Activated naive CD4-positive, alpha-beta T cell (primary cell): ENCODE measurements at places on chromosomes 6 and 20.

- DNase-seq = no peak
Measured at GRCh38 chr20:23200413-23200812, 114.3 kb upstream of the CD93 start.

DNA sequence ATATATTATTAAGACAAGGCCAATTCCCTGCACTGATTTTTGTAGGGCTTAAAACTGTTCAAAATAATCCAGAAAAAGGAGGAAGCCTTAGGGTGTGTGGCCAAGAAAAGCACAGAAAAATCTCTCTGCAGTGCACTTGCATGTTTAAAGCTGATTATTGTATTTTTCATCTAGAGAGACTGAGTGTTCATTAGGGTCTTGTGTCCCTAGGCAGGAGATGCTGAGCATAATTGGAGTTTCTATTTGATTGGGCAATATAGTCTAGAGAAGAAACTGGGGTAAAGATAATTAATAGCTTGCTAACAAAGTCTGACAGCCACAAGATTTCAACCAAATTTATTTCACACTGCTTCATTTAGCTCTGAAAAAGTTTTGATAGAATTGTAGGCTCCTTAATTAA is 2.4 kb downstream of the FLRT3 start:
- no peak for DNase-seq

- DNase-seq = no peak
Measured at GRCh38 chr6:44932651-44933091, 395.5 kb upstream of the RUNX2 start.

DNA sequence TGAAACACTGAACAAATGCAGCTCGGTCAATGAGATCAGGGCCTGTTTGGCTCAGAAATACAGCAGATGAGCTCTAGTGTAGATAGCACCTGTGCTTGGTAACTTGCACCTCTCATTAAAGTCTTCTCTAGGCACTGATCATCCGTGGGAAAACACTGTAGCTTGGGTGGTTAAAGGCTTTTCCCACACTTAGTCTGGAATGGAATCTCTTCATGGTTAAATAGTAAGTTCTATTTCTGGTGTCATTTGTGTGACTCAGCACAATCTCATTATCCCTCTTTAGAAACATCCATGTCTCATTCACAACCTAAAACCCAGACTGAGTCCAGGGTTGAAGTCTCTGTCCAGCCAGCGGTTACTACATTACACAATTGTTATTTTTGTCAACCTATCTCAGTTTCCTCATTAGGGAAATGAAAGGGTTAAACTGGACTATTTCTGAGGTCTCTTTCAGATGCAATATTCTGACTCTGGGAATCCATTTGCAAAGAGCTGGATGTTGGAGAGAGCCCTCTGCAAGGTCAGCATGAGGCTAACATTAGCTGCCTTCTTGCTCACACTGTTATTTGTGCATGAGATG is 125.0 kb downstream of the ZDHHC14 start:
- DNase-seq = no peak

DNA sequence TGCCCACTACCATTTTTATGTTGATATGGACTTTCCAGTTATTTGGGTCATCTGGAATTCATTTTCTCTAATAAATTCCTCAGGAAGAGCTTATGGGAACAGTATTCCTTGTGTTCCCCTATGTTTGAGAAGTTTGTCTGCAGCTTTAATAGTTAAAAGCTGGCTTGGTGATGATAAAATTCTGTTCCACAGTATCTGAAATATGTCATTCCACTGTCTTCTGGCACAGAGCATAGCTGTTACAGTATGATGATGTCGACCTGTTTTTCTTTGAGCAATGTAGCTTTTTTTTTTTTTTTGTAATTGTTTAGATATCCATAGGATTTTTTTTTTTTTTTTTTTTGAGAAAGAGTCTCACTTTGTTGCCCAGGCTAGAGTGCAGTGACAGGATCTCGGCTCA is 43.2 kb downstream of the NCOA3 start:
- no peak for DNase-seq

DNA sequence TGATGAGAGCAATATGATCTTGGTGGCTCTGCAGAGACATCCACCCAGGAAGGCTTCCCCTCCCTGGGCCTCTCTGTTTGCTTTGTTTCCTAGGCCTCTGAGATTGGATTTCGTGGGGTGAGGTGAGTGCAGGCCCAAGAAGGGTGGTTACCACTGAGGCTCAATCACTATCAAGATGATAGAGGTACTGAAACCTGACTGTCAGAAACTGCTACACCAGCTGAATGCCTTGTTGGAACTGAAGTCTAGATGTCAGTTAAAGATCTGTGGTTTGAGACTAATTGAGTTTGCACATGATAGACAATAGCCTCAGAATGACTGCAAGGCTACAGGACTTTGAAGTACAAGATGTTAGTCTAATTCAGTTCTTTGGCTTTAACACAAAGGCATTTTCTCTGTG is 15.2 kb downstream of the VNN1 start:
- DNase-seq = no peak

DNA sequence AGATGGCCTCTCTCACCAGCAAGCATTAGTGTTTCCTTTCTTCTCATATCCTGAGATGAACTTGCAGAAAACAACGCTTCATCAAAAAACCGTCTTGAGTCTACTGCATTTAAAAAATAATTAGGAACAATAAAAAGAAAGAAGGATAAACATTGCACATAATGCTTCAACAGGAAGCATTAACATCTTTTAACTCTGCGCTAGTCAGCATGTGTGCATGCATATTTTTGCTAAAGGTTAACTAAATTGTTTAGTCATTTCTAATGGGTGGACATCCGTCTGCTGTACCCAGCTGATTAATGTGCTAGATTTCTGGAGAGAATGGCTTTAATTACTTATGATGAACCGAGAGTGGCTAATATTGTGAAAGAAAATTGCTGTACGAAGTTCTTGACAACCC is 349.3 kb downstream of the SOX4 start:
- DNase-seq = no peak

DNA sequence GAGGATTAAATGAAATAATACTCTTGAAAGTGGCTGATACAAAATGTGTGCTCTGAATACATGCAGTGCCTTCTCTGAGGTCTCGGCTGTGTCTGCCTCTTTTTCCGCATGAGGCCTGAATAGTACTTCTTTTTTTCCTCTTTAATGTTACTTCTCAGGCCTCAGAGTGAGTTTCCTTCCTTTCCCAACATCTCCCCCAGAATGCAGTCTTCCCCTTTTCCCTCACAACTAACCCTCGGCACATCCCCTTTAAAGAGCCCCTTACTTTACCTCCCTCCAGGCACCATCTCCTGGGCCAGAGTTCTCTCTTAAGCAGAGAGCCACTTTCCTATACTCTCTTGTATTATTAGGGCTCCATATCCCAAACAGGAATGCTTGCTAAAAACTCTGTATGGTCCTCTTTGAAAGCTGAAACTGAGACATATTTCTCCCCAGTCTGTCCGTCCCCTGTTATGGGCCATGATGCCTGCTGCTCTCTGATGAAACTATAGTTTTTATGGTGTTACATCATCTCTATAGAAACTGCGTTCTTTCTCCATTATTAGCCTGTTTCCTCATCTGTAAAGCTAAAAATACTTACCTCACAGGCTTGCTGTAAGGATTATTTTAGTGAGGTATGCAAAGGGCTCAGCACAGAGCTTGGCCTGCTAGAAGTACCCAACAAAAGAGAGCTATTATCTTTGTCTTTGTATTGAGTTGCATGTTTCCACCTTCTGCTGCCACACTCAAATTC is 2.3 kb downstream of the PLAGL2 start:
- DNase-seq = no peak

DNA sequence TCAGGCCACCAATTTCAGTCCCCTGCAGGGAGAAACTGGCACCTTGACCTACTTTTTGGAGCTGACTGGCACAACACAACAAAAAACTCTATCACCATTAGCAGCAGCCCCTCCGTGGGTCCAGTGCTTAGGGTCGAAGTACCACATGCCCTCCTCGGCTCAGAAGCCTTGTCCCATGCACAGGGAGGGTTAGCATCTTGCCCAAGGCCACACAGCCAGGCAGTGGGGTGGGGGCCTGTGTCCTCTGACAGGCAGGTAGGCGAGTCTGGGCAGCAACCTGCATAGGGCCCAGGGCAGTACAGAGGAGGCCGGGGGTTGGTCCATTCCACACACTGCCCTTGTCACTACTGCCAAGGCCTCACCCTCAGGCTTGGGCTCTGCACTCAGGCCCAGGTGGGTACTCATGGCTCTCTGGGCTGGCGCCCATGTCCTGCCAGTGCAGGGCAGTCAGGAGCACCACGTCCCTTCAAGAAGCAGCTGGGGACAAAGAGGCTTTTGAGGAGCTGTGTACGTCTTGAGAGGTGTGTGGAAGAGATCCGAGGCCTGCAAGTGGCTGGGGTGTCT is 53.6 kb downstream of the PYGB start:
- no peak for DNase-seq

DNA sequence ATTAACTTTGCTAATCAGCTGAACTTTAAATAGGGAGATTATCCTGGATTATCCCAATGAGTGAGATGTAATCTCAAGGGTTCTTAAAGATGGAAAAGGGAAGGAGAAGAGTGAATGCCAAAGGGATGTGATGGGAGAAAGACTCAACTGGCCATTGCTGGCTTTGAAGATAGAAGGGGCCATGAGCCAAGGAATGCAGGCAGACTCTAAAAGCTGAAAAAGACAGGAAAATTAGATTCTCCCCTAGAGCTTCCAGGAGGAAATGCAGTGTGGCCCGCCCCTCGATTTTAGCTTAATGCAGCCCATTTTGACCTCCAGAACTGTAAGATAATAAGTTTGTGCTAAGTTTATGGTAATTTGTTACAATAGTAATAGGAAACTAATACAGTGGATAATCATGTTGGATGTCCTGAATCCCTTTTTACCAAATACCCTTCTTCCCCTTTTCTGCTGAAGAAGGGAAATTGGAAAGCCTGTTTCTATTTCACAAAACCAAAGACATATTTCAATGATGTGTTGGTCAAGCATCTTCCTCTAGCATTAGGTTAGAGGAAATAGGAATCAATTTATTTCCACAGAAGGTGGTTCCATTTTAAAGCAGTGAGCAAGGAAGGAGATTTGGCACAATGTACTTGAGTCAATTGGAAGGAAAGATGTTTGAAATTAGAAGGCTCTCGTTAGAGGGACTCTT is 3.3 kb upstream of the HDDC2 start:
- DNase-seq = no peak

- DNase-seq = no peak
Measured at GRCh38 chr6:169169375-169169774, 84.3 kb downstream of the THBS2 start.
